ENCODE measurements at places on chromosomes 12 and 14. TPM values are rescaled to one million over a fixed set of nuclear protein-coding genes. Genes with fewer than 3 reads are reported as not detected.

TAS2R8 gene
- 0.24 TPM for total RNA-seq

SOAT2 gene
- total RNA-seq = 0.98 TPM

PTHLH gene
- 0.93 TPM for total RNA-seq

ACSM4 gene
- total RNA-seq = not detected

CELA1 gene
- not detected for total RNA-seq

VDR gene
- 0.38 TPM for total RNA-seq

CCDC38 gene
- not detected for total RNA-seq

PCNX4 gene
- 85.2 TPM for total RNA-seq

CLEC9A gene
- total RNA-seq = not detected

RERGL gene
- total RNA-seq = not detected

POLE2 gene
- 12.9 TPM for total RNA-seq

EML1 gene
- total RNA-seq = 34.9 TPM

RERG gene
- total RNA-seq = 2.2 TPM

HOXC9 gene
- not detected for total RNA-seq

TNS2 gene
- 6.6 TPM for total RNA-seq

ENDOU gene
- not detected for total RNA-seq

NXPH4 gene
- total RNA-seq = 2.0 TPM

CAPZA3 gene
- total RNA-seq = 0.36 TPM

KRT81 gene
- total RNA-seq = not detected

ARHGDIB gene
- 0.79 TPM for total RNA-seq

P2RX2 gene
- total RNA-seq = 0.19 TPM

HNF1A gene
- total RNA-seq = 15.1 TPM

GALNT9 gene
- total RNA-seq = 0.36 TPM

TRIM9 gene
- 1.7 TPM for total RNA-seq

BMAL2 gene
- 28.8 TPM for total RNA-seq

FGD6 gene
- 68.2 TPM for total RNA-seq

PWP1 gene
- 35.8 TPM for total RNA-seq

ZFHX2 gene
- 16.4 TPM for total RNA-seq

TAS2R43 gene
- total RNA-seq = 1.2 TPM

BATF gene
- not detected for total RNA-seq

TBX5 gene
- not detected for total RNA-seq

FOXM1 gene
- total RNA-seq = 92.2 TPM

TEX22 gene
- total RNA-seq = 3.5 TPM

P2RX4 gene
- total RNA-seq = 23.9 TPM

ARMH4 gene
- 31.5 TPM for total RNA-seq

ADAMTS20 gene
- total RNA-seq = 0.33 TPM

SERPINA3 gene
- 8.0 TPM for total RNA-seq

CCDC197 gene
- total RNA-seq = not detected

SUOX gene
- 45.6 TPM for total RNA-seq

ZC3H10 gene
- total RNA-seq = 12.0 TPM
